Stimulated activated CD8-positive, alpha-beta memory T cell treated with anti-CD3 and anti-CD28 coated beads, Interleukin-2, amount 100 ng/mL, for 1 hour (primary cell): ENCODE measurements at places on chromosomes 11 and 22.
A peak's percentile ranks its signal among the peaks of the same experiment; 100 is the strongest.

GRCh38 chr11:8735094-8735493 is 52.5 kb downstream of the RPL27A start:
- DNase-seq = no peak

DNA sequence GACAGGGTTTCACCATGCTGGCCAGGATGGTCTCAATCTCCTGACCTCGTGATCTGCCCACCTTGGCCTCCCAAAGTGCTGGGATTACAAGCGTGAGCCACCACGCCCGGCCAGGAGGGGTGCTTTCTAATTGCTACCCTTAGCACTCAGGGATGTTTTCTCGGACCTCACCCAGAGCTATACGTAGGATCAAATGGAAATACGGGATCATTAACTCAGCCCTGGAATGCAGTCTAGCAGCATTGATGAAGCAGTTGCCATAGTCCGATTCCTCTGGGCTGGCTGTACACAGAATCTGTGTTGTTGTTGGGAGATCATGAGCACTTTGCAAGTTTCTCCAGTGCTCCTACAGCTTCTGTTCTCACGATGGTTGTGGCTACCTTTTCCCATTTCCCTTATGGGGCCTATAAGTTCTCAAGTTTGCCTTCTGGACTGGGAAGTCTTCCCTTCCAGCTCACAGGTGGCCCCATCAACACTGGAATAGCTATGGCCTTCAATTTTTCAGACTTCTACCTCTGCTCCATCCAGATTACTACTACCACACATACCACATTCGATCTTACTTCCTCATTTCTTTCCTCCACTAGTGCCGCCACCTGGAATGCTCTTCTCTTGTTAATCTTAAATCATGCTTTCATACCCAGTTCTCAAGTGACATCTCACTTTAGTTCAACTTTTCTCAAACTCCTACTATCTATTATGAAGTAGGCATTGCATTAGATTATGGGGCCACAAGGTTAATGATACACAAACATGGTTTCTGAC is 16.1 kb upstream of the PCF11 start:
- DNase-seq = no peak

GRCh38 chr11:10749476-10749875 is 1.6 kb upstream of the CTR9 start:
- no peak for DNase-seq

DNA sequence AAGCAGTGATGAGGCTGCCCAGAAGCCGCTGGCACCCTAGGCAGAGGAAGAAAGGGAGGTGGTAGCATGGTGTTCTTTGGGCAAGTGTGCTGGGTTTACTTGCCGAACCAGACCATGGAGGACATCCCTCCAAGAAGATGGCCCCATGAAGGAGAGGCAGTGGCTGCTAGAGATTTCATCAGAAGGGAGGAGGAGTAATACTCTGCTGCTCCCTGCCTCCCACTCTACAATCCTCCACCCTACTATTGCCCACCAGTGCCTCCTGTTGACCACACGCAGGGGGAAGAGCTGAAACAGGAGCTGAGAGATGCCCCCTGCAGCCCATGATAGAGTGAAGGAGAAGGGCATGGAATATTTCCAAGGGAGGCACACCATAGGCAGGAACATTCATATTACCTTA is 51.0 kb upstream of the PRSS23 start:
- no peak for DNase-seq

DNA sequence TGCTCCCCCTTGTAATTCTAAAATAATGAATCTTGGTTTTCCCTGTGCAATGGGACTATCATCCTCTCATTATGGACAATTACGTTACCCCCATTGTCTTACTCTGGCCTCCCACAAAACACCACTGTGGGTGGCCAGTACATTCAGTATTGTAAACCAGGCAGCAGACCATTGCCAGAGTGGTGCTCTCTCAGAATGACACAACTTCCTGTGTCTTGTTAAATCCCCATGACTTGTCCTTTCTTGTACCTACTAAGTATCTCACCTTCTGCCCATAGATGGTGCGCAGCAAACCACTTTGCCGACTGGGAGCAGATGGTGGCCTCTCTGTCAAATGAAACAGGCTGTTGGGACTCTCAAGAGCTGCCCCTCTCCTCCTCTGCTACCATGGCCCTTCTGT is 287.1 kb upstream of the RAG2 start:
- no peak for DNase-seq

GRCh38 chr22:39645532-39645931 is 75.0 kb downstream of the CACNA1I start:
- no peak for DNase-seq

- DNase-seq = no peak
Measured at GRCh38 chr11:115920841-115921480, 416.7 kb upstream of the CADM1 start.

DNA sequence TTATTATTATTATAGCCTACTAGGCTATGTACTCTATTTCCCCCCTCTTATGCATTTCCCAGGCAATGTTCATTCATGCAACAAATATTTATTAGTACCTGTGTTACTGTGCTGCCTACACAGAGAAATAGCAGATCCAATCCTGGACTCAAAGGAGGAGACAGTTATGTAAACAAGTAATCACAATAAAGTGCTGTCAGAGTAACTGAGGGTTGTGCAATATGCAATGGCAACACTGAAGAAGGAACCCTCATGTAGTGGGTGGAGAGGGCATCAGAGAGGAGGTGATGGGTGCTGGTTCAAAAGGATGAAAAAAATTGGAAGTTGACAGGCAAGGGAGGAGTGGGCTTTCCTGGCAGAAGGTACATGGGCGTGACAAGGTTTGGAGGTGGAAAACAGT is 886 bp upstream of the P4HA3 start:
- no peak for DNase-seq

DNA sequence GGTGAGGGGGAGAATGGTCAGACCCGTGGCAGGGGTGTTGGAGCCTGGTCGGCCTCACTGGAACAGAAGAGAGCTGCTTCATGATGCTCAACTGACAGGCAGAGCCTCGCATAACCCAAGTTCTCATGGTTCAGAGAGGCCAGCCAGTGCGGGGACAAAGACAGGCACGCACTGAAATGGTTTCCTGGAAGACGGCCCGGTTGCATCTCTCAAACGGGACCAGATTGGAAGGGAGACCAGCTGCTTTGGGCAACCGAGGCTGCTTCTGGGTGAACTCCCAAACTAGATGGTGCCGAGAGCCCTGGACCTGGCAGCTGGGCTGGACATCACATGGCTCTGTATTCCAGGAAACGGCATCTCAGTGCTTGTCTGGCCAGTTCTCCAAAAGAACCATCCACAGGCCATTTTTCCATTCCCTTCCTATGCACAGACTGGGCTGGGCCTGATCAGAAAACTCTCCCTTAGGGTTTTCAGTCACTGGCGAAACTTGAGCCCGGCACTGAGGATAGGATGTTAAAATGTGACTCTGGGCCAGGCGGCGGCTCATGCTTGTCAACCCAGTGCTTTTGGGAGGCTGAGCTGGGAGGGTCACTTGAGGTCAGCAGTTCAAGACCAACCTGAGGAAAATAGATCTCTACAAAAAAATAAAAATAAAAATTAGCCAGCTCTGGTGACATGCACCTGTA is 80.1 kb upstream of the PRODH start:
- DNase-seq = no peak

DNA sequence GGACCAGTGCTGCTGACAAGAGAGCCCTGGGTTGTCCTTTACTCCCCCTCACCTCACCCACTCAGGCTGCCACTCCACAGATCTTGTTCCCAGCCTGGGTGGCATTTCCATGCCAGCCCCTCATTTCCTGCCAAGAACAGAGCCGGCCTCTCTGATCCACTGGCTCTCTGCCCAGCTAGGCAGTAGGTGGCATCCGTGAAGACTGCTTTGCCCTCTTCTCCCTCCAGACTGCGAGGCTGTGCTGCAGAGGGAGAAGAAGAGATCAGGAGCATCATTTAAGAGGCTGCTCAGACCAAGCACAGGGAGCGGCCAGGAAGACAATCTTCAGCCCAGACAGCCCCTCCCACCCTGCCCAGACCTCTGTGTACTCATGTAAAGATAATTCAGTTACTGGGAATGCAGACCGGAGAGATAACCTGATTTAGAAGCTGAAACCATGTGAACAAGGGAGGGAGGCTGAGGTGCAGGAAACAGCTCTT is 126.9 kb upstream of the NCAM1 start:
- DNase-seq = no peak

GRCh38 chr11:88384004-88384668 is 46.6 kb upstream of the CTSC start:
- DNase-seq = no peak

GRCh38 chr11:70205049-70205725 is 2.1 kb downstream of the FADD start:
- no peak for DNase-seq

DNA sequence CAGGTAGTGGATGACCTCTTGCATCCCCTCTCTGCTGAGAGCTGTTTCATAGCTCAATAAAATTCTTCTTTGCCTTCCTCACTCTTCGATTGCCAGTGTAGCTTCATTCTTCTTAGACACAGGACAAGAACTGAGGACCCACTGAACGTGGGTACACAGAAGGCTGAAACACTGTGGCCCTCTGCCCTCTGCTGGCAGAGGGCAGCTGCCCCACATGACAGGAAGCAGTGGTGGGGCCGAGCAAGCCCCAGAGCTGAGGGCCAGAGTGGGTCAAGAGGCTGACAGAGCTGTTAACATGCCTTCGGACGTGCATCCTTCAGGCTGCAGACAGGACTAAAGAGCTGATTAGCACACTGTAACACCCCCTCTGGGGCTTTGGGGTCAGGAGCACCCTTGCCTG is 15.6 kb downstream of the SMC1B start:
- no peak for DNase-seq

DNA sequence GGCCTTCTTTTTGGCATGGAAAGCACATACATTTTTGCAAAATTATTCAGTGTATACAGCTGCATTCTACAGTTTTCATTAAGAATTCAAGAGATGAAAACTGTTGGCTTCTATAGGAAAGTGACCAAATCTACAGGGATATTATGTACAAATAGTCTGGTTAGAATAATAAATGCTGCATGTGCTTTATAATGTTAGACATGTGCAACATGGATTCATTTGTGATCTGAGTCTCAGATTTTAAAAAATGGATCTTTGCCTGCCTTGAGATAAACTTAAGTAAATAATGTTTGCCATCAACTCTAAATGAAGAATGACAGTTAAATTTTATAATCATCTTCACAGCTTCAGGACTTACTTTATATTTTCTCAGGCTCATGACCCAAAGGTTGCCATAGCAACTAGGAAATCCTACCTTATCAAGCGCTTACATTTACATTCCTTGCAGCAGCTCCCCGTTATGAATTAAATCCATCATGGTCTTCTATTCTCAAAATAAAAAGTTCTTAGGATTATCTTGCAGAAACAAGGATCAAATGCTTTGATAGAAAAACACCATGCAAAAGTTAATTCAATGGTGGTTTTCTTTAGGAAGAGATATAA is 200.2 kb downstream of the CADM1 start:
- DNase-seq = no peak

- peak; percentile 70 for DNase-seq
Measured at GRCh38 chr22:41780746-41781505, 19.6 kb upstream of the CCDC134 start.

GRCh38 chr22:46219636-46220035 is 30.5 kb downstream of the CDPF1 start:
- DNase-seq = no peak

- DNase-seq = no peak
Measured at GRCh38 chr22:23098230-23098705, 27.9 kb downstream of the GNAZ start.

DNA sequence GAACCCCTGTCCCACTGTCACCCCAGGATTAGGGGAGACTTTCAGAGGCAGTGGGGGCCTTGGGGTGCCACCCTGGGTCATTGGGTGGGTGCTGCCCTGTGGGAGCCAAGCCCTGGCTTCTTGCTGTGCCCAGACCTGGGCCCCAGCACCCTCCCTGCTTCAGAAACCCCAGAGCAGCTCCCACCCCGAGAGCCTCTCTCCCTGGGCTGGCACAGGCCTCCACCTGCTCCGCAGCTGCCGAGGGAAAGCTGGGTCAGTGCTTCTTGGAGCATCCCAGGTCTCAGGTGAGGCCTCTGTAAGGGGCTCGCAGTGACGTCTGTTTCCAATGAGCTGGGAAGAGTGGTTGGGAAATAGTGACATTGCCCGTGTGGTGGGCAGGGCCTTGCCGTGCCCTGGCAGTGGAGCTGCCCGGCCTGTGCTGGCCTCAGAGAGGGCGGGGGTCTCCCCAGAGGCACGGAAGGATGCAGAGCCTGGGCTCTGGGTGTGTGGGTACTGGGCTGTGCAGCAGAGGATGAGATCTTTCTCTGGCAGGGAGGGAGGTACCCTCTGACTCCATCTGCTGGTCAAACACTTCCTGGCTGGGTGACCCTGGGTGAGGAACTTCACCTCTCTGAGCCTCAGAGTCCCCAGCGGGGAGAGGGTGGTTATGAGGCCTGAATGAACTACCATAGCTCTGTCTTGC is 23.0 kb downstream of the C22orf23 start:
- DNase-seq = no peak

DNA sequence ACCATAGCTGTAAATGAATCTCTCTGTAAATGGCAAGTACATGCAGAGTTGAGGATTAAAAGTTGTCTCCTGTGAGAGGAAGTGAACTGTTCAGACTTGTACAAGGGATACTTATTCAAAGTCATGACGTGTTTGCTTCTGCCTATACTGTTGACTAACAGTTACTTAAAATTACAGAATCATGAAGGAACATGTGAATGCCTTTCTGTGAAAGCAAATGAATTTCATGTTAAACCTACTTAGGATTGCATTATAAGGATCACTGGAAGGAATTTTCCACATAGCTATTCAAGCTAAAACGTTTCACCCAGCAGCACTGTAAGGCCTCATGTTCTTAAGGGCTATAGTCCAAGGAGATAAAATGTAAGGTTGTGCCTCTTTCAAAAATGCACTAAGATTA is 93.4 kb upstream of the BIRC3 start:
- no peak for DNase-seq

GRCh38 chr11:62046568-62047100 is 77.2 kb upstream of the INCENP start:
- DNase-seq = no peak
